ENCODE measurements at places on chromosomes 2 and 18.

GRCh38 chr2:124001696-124002430 is 23.2 kb upstream of the CNTNAP5 start:
- DNase-seq = no peak

GRCh38 chr2:160308476-160308875 is 108.4 kb upstream of the ITGB6 start:
- DNase-seq = no peak

- no peak for DNase-seq
These were observed 2.3 kb downstream of the MC5R start for GRCh38 chr18:13826209-13826608.

DNA sequence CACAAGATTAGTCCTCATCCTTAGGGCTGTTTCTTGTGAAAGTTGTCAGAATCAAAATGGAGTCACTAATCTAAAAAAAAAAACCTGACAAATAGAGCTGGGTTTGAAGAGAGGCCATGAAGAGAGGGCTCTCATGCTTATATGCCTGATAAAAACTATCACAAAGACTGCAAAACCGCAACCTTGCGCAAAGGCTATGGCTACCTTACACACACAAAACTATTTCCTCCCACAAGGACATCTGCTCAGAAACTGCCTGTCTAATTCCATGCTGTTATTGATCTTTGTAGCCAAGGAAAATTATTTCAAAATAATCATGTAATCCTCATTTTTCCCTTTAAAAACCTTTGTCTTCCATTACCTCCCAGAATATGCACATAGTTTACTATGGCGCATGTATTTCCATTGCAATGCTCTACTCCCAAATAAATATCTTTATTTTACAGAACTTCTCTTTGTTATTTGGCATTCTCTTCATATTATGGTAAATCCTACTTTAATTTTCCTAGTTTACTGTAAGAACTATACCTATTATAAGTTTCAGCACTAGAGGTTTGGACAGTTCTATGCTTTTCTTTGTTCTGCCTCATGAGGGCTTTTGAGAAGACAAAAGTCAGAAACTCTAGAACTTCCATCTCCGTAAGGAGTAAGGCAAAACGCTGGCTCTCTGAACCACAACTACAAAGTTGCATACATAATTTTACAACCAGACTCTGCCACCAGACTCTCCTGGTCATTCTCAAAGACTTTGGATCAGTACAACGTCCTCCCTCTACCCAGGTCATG is 9.6 kb upstream of the DPYSL5 start:
- DNase-seq = no peak

All from NCI-H524 treated with DMSO at 0.1 percent for 48 hours (cell line).